ENCODE measurements at places on chromosomes 13 and 19. TPM values are rescaled to one million over a fixed set of nuclear protein-coding genes. Genes with fewer than 3 reads are reported as not detected.
A peak's percentile ranks its signal among the peaks of the same experiment; 100 is the strongest.

DNA sequence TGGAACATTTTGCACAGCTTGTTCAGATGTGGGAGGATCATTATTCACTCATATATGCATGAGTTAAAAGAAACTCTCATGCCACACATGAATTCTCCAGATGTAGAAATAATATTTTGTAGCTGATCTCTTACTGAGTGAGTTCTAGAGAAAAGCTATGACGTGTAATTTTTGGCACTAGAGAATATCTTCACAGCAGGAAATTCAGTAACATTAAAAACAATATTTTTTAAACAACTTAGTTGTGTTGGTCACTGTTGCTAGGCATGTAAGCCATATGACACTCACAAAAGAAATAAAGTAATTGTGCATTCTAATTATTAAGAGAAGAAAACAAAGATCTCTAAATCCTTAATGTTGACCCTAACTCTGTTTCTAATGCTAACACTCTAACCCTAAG is 371.4 kb upstream of the SLC10A2 start:
- no peak for DNase-seq

GRCh38 chr19:46602392-46603194 is 1.5 kb downstream of the CALM3 start:
- peak; percentile 28 for DNase-seq

Gene PSENEN
- 18.5 TPM for total RNA-seq

- DNase-seq: no peak
Measured at GRCh38 chr13:28573595-28574373, 78.9 kb upstream of the FLT1 start.

Gene ATP4A
- 0.63 TPM for total RNA-seq

- DNase-seq: peak; percentile 56
Measured at GRCh38 chr13:36848199-36848982, 29.4 kb downstream of the RFXAP start.

DNA sequence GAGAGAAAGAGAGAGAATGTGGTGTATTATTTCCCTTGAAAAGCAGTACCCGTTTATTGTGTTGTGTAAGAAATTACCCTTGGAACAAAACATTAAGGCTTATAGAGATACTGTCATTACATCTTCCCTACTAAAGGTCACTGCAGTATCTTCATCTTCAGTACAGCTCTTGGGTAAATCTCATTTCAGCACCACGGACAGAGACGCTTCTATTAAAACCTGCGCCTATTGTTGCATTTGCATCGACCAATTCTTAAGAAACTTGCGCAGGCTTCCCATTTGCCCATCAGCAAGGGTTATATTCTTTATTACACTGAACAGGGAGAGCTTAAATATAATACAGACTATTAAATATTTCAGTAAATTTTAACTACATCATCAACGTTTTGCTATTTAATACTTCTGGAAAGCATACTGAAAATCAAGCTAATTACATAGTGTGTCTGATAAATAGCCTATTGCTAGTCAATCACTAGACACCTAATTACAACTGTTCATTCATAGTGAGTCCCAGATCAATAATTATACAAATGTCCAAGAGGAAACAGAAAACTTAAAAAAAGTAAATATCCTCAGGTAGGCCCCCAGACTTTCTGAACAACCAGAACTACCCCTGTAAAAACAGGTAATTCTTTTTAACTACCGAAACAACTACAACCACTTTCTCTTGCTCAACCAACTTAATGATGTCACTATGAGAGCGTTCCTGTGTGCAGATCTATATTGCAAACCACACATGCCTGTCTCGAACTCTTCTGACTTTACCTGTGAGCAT is 350.6 kb downstream of the LIG4 start:
- peak; percentile 90 for DNase-seq

GRCh38 chr19:39416152-39417120 is 4.0 kb downstream of the PLEKHG2 start:
- DNase-seq: no peak

Gene COLGALT1
- 63.4 TPM for total RNA-seq

GRCh38 chr13:112071102-112071722 is 4.3 kb downstream of the SOX1 start:
- no peak for DNase-seq

DNA sequence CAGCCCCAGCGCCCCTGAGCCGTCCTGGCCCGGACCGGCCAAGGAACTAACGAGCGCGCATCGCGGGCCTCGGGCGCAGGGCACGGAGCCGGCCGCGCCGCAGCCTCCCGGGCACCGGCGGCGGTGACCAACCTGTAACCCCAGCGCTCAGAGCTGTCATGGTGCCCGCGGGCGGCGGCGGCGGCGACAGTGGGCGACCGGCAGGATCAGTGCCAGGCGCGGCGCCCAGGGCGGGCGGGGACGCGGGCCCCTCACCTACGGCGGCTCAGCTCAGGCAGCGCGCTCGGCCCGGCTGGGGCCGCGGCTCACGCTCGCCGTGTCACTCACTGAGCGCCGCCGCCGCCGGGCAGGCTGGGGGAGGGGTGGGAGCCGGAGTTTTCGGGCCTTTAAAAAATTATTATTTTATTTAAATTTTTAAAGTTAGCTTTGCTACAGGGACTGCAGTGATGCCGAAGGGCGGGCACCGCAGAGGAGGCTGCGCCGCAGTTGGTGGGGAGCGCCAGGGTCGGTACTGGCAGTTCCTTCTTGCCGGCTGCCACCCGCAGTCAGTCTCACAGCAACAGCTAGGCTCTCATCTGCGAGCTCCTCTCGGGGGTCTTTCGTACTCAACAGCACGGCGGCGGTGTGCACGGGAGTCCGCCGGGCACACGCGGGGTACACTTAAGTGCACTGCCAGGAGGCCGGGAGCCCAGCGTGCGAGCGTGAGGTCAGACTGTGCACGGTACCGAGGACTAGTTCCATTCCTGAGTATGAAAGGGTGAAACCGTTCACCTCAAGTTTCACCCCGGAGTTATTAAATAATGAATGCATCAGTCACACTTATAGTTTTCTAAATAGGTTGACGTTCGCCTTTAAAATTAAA is at the start of gene NALCN:
NALCN (minus strand) TSS at position 328 of the 862 bp plus-strand sequence. CDS start 17,382 bp downstream, outside the sequence.
- peak; percentile 59 for DNase-seq

DNA sequence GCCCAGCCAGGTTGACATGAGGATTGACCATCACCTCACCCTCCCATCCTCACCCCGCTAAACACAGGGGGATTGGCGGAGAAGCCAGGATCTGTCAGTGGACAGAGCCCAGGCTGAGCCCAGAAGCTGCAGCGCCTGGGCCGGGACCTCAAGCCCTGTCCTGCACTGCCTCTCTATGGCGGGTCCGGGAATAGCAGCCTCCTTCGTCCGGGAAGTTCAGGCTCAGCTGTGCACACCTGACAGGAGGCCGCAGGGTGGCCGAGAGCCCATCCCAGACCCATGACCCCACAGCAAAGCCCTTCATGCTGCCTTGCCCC is 67.8 kb downstream of the SPACA7 start:
- DNase-seq: peak; percentile 90

Gene KCNK6
- total RNA-seq: 14.6 TPM

DNA sequence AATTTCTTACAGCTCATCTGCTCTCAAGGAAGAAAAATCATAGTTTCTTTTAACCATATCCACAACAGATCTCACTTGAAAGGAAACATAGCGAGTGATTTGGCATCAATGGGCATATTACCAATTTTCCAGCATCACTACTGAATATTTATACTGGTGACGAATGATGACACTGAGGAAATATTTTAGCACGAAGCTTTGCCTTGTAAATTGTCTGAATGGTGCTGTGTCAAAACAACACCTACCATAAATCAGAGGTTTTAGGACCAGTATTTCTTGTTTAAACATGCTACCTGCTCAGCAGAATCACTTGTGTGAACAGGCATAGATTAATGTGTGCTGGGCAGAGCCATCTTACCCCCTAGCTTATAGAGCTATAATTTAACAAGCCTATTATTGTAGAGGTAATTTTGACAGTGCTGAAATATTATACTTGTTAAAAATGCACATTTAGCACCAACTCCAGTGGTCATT is 146.8 kb downstream of the ABCC4 start:
- no peak for DNase-seq

GRCh38 chr19:41939861-41940730 is 11.8 kb upstream of the ERFL start:
- peak; percentile 77 for DNase-seq

DNA sequence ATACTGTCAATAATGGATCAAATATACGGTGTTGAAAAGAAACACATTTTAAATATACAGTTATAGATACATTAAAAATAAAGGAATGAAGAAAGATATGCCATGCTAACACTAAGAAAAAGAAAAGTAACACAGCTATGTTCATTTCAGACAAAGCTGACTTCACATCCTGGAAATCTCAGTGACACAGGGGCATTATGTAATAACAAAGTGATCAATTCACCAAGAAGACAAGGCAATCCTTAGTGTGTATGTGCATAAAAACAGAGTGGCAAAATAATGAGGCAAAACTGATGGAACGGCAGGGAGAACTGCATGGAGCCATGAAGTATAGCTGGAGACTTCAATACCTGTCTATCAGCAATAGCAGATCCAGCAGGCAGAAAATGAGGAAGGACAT is 13.1 kb downstream of the ZNF14 start:
- DNase-seq: no peak

DNA sequence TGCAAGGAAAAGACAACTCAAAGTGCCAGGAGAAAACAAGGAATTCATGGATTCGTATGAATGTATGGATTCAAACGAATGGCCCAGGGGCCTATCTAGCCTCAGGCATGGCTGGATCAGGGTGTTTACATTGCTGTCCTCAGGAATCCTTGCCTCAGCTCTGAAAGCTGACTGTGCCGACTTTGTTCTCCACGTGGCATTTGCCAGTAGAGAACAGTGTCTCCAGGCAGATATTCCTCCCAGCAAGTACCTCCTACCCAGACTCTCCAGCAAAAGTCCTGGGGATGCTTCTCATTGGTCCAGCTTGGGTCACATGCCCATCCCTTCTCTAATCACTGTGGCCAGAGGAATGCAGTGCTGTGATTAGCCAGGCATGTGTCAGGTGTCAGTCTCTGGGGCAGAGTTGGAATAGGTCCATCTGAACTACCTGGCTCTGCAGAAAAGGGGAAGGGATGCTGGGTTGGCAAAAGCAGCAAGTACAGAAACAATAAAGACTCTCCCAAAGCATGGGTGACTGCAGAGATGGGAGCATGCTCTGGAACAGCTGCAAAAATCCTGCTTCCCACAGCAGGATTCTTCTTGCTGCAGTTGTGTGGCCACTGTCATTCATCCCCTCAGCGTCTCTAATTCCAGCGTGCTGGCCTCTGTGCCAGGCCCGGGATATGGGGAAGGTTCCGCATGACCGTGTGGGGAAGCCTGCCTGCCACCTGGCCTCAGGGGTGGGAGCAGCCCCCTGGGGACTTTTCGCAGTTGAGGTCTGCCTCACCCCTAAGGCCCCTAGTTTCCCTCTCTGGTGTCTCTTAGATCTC is 30.0 kb downstream of the CCNE1 start:
- peak; percentile 64 for DNase-seq

DNA sequence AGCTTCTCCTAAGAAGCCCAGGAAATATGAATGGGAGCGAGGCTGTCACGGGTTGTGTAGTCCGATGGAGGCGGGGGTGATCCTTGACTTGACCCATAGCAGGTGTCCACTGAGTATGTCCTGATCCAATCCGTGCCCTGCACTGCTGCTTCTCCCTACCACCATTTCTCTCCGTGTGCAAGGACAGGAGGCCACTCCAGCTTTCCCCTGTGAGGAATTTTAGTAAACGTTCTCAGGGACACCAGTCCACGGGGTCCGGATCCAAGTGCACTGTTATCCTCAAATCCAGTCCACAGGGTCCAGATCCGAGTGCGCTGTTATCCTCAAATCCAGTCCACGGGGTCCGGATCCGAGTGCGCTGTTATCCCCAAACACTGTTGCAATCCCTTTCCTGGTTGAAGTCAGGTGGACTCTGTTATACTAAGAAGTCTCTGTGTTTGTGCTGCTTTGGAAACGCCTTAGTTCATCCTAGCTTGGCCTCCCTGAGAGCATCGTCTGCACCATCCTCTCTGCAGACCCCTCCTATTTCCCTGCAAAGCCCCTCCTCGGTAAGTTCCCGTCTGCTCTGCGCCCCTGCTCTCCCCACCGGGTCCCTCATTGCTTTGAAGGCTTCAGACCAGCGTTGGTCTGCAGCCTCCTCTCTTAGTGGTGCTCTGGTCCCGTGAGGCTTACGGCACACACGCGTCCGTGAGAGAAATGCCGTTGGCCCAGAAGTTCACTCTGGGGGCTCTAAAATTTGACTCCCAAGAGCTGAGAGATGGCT is 303.5 kb downstream of the TEX29 start:
- no peak for DNase-seq

- peak; percentile 13 for DNase-seq
Measured at GRCh38 chr13:75161804-75162203, 320.2 kb downstream of the TBC1D4 start.

Gene ZNF440
- 9.3 TPM for total RNA-seq

Gene KLK8
- total RNA-seq: 4.6 TPM

DNA sequence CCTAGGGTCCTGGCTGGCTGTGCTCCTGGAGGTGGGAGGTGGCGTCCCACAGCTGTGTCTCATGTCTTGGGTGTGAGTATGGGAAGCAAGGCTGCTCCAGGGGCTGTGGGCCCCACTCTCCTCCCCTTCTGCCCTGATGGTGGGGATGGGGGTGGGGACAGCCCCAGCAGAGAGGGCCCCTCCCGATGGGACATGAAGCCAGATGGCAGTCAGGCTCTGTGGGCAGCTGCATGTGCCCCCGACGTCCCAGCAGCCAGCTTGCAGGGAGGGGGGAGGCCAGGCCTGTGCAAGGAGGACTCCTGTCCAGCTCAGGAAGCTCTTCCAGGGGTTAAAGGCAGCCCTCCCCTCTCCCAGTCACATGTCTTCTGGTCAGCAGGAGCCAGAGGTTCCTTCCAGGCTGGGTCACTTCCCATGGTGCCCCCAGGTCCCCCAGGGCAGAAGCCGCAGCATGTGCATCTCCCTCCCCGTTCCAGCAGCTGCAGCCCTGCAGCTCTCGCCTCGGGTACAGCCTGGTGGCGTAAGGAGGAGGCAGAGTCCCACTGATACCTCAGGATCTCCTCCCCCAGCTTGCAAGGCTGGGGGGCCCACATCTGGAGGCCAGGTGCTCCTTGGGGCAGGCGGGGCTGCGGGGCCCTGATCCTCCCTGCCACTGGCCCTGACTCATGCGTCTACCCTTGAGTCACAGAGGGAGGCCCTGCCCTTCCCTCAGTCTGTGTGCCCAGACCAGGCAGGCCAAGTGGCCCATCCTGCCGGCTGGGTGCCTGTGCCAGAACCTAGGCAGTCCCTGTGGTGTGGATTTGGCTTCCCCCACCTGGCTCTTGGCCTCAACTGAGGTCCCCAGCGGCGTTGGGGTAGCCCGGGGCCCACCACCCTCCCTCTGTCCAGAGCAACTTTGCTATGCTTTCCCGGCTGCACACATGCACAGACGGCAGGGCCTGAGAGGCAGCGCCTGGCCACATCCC is 13.0 kb downstream of the YIPF2 start:
- DNase-seq: no peak

GRCh38 chr19:3792114-3792513 is 5.9 kb upstream of the MATK start:
- DNase-seq: no peak

Gene ONECUT3
- total RNA-seq: not detected
